Activated naive CD4-positive, alpha-beta T cell treated with anti-CD3 and anti-CD28 coated beads for 36 hours (primary cell): ENCODE measurements at places on chromosomes 4 and X. TPM values are rescaled to one million over a fixed set of nuclear protein-coding genes. Genes with fewer than 3 reads are reported as not detected.

DNA sequence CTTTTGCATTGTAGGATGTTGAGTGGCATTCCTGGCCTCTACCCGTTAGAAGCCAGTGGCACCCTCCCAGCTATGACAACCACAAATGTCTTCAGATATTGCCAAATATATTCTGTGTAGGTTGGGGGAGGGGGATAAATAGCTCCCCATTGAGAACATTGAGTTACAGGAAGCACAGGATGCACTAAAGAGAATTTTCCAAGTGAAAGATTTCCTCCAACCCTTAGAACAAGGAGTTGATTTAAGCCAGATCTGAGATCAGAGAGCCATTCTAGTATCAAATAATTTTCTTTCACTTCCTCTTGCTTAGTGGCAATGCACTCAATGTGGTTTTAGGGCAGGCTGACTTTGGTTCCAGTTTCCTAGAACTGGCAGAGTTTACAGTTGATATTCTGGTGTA lies 436.6 kb downstream of the C4orf33 start:
- H3K27ac ChIP-seq = no peak overlapping the region
- no peak overlapping the region for H3K4me3 ChIP-seq

The BMP3 gene
- not detected for total RNA-seq

DNA sequence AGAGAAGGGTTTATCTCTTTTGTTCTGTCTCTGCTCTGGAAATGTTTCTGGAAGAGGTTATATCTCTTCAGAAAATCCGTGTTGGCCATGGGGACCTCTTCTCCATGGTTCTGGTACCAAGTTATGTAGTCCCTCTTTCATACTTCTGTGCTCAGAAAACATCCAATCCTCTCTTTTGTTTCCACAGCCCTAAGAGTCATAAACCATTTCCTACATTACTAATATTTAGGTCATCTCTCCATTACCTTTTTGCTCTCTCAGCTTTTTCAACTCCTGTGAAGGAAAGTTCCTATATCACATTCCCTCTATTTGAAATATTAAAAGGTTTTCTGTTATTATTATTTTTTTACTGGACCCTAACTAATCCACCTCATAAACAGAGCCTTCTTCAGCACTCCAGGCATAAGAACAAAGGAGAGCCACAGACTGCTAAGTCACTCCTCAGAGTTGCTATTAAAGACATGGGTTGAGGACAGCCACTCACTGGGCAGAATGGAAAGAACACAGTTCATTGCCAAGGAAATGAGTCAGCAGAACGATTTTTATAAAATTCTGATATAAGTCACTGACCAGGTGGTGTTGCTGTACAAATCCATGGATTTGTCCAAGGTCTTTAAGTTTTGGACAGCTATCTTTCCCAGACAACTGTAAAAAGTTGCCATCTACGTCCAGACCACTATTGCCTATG lies 122.4 kb upstream of the NPY2R start:
- H3K36me3 ChIP-seq = no peaks in the 10 kb centered on the region
- no peak overlapping the region for H3K4me3 ChIP-seq
- DNase-seq = no peak
- H3K4me1 ChIP-seq = no peaks in the 10 kb centered on the region

DNA sequence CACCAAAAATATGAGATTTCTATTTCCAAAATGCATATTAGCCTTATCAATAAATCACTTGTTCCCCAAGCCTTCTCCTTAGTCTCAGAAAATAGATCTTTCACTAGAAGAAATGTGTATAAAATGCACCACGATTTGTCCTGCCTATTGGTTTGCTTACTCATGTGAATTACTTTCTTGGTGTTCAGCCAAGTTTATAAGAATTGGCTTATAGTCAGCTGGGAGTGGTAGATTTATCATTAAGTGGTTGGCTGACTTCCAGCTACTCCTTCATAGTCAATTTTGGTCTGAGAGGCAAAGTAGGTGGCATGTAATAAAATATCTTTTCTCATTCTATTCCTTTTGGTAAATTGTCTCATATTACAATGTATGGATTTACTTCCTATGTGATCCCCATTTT lies 1.3 kb downstream of the SULT1E1 start:
- no peaks in the 10 kb centered on the region for H3K36me3 ChIP-seq
- DNase-seq = no peak
- no peak overlapping the region for H3K27ac ChIP-seq
- H3K27me3 ChIP-seq = peaks cover 2% of the 10 kb centered on the region
- H3K4me1 ChIP-seq = no peaks in the 10 kb centered on the region

DNA sequence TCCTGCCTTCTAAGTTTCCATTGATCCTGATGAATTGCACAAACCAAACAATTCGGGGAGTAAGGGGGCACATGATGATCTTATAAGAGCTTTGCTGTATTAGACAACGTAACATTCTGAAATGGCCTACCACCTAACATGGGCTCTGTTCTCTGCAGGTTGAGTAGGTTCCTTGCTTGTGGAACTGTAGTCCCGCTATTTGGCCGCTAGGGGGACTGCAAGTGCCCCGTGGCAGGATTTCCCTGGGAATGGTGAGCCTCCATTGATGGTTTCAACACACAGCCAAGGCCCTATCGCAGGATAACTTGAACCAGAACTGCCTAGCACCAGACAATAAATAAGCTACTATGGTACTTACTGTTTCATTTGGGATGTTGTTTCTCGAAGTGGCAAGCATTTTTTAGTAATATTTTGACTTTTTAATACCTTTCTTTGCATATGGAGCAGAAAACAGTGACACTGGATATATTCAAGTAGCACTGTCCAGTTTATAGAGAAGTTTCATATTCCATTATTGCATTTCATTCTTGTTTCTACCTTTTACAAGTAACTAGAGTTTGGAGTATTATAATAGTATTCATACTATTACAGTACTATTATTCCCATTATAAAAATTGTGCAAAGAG lies 11.9 kb downstream of the AR start:
- no peaks in the 10 kb centered on the region for H3K27me3 ChIP-seq
- no peak for DNase-seq
- no peak overlapping the region for H3K4me3 ChIP-seq
- no peak overlapping the region for H3K27ac ChIP-seq
- no peaks in the 10 kb centered on the region for H3K36me3 ChIP-seq

DNA sequence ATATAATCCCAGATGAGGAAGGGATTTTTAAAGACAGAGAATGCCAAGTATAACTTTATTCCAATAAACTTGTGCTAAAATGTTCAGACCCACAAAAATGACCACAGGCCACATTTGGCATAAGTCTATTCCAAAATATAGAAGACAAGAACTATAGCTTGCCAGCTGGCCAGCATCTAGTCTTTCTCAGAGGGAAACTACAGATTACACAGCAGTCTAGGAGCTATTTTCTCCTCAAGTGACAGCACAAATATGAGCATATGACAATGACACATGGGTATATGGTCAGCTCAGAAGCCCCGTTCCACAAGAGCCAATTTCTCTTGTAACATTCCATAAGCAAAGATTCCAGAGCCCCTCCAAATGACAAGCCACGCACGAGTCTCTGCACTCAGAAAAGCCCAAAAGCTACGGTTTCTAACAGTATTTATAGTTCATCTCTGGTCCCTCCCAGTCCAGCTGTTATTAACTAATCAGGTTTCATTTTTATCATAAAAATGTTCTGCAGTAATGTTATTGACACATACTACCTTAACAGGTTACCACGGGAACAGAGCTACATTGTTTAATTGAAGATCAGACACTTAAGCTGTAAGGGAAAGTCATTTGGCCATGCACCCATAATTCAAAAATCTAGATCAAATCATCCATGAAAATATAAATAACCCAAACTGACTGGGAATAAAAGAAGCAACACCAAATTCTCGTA lies 70.3 kb downstream of the RAB28 start:
- H3K27me3 ChIP-seq = no peaks in the 10 kb centered on the region
- no peak for DNase-seq
- no peak overlapping the region for H3K4me3 ChIP-seq
- no peak overlapping the region for H3K27ac ChIP-seq
- peaks cover 35% of the 10 kb centered on the region for H3K36me3 ChIP-seq
